ENCODE measurements at places on chromosomes 3 and 15.

DNA sequence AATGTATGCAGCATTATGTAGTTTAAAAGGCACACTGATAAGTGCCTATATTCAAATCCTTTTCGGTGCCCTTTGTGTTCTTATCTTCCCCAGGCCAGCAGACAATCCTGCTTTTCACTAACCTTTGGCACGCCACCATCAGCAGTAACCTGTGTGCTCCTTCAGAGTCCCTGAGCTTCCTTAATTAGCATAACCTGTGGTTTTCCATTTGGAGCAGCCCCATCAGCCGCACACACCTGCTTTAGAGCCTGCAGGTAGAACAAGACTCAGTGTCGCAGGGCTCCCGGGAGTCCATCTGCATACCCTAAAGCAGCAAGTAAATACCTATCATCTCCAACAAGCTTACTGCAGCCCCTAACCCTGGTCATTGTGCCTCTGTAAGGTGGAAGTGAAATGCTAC is 755.1 kb downstream of the ROBO2 start:
- no peak for DNase-seq

- DNase-seq = no peak
Measured at GRCh38 chr3:25281041-25281731, 146.9 kb upstream of the RARB start.

DNA sequence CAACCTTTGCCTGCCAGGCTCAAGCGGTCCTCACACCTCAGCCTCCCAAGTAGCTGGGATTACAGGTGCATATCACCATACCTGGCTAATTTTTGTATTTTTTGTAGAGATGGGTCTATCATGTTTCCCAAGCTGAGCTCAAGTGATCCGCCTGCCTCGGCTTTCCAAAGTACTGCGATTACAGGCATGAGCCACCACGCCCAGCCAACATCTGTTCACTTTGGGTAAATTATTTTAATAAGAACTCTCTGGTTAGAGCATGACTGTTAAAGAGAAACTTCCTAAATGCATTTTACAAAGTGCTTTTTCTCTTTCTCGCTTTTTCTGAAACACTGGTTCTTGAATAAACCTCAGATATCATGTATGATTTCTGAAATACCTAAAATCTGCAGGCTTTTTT is 172.5 kb downstream of the PTPRG start:
- DNase-seq = no peak

GRCh38 chr3:44439499-44440295 is 37.8 kb downstream of the ZNF445 start:
- DNase-seq = peak; percentile 91

- DNase-seq = no peak
Measured at GRCh38 chr15:62407216-62407615, 242.1 kb upstream of the C2CD4B start.

- no peak for DNase-seq
Measured at GRCh38 chr3:8423307-8423706, 78.3 kb upstream of the LMCD1 start.

GRCh38 chr3:73270839-73271483 is 209.5 kb downstream of the EBLN2 start:
- DNase-seq = no peak

- no peak for DNase-seq
Measured at GRCh38 chr3:131561511-131561910, 58.7 kb upstream of the MRPL3 start.

DNA sequence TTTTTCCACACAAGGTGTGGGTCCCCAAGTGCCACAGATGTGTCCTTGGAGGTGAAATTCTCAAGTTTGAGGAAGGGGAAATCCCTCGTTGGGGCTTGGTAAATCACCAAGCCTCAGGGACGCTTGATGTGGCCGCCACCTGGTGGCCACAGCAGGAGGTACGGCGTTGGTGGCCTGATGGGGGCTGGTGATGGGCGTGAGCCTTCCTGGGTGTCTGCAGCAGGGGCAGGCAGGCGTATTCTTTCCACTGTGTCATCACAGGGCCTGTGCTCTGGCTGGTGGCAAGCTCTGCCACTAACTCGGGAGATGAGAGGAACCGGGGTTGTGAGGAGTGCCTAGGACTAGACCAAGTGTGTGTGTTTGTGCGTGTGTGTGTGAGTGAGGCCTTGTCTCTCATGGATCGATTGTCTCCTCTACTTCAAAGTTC is 4.2 kb downstream of the ACOX2 start:
- peak; percentile 93 for DNase-seq

DNA sequence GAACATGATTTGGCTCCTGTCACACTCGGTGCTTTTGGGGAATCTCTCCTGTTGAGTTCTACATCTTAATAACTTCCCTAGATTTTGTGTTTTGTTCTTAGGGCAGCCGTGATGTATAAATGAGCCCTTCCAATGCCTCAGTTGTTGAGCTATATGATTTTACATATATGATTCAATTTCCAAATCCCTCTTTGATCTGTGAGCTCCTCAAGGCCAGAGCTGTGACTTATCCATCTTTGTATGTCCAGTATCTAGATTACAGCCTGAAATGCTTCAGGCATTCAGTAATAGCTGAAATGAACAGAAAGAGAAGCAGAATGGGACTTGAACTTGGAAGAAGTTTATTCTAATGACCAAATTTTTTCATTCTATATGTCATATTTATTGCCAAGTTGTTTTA is 26.6 kb downstream of the CGGBP1 start:
- no peak for DNase-seq

DNA sequence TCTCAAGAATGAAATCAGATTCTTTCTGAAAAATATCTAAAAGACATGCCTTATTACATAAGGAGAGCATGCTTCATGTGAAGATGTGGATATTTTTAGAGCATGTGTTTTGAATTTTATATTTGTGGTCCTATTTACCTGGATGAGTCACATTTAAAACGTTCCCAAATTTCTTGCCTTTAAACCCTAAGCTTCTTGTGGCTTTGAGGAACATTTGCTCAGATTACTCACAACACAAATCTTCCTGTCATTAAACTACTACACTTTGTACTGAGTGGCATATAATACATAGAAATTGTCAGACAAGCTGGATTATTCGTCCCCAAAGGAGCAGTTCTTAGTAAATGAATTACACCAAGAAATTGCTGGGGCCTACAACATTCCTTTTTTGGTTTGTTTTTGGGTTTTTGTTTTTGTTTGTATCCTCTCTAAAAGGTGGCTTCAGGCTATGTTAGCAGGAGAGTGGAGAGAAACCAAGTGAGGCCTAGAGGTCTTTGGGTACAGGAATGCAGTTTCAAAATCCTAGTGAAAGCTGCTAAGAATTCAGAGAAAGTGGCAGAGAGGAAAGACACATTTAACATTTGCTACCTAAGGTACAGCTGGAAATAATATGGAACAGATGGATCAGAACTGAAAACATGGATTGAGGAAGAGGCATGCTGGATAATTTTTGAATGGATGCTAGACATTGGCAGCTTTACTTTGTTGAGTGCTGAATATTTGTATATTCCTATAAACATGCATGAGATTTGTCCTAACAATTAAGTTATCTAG is 128.1 kb downstream of the RPL22L1 start:
- DNase-seq = no peak

DNA sequence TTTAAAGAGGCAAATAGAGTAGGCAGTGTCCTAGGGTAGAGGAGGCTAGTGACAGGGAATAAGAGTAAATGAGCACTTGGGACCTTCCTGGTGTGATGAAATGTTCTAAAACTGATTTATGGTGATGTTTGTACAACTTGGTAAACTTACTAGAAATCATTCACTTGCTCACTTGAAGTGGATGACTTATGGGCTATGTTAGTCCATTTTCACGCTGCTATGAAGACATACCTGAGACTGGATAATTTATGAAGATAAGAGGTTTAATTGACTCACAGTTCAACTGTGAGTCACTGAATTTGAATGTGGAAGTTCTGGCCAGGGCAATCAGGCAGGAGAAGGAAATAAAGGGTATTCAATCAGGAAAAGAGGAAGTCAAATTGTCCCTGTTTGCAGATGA is 31.7 kb upstream of the DHX36 start:
- no peak for DNase-seq

GRCh38 chr3:157464321-157464720 is 27.7 kb downstream of the PTX3 start:
- no peak for DNase-seq

- DNase-seq = no peak
Measured at GRCh38 chr3:24318677-24319287, 175.9 kb downstream of the THRB start.

GRCh38 chr15:37536967-37537605 is 397.4 kb upstream of the TMCO5A start:
- no peak for DNase-seq

DNA sequence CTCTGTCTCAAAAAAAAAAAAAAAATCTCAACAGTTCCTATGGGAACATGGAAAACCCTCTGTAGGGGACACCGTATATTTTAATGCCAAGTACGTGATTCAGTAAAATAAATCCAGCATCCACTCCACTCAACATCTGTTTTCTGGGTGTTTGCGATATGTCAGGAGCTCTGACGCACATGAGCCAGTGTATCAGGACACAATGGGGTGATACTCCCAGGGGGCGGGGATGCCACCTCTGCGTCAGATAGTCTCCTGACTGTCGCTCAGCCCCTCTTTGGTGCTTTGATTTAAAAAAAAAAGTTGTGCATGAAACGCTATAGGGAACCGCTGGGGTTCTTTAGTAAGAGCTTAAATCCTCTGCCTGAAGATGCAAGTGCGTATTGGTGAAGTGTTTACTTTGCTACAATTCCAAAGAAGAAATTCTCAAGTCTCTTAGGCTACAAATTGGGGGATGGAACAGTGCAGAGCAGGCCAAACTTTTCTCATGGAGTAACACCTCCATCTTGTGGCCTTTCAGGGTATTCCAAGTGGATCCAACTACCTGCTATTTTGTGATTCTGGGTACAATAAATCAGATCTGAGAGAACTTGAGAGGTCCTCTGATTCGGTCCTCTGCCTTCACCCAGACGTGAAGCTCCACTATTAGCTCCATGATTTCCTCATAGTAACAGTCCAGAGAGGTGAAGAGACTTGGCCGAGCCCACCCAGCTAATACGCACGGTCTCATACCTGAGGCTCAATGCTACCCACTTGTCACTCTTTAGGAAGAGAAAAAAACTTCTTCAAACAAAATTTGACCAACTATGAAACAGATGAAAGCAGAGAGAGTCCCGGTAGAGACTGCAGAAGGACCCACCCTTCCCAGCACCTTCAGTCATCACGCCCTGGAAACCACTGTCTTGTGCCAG is 9.3 kb upstream of the NR2E3 start:
- DNase-seq = no peak

DNA sequence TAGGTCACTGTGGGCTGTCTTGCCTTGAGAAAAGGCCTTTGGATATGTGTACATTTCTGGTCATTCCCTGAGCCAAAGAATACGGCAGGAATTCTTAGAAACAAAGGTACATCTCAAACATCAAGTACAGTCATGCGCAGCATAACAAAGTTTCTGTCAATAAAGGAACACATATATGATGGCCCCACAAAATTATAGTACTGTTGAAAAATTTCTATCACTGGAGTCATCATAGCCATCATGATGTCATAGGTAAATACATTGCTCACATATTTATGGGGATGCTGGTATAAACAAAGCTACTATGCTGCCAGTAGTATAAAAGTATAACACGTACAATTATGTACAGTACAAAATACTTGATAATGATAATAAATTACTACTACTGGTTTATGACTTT is 38.9 kb upstream of the NECTIN3 start:
- DNase-seq = no peak

DNA sequence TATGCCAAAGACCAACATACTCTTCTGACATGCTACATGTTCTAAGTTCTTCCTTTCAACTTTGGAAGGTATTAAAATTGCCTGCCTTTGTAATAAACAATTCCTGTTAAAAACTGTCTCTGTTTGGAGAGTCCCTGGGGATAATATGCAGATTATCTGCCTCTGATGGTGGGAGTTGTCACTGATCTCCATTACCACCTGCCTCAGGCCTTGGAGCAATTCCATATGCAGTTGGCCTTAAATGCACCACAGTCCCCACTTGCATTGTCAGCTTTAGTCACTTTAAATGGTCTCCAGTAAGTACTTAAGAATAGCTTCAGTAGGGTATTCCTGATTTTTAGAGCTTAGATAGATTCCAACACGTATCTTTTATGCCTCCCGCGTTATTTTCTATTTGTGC is 121.1 kb upstream of the GOLIM4 start:
- no peak for DNase-seq

- no peak for DNase-seq
Measured at GRCh38 chr15:23764306-23764705, 77.2 kb upstream of the NDN start.

DNA sequence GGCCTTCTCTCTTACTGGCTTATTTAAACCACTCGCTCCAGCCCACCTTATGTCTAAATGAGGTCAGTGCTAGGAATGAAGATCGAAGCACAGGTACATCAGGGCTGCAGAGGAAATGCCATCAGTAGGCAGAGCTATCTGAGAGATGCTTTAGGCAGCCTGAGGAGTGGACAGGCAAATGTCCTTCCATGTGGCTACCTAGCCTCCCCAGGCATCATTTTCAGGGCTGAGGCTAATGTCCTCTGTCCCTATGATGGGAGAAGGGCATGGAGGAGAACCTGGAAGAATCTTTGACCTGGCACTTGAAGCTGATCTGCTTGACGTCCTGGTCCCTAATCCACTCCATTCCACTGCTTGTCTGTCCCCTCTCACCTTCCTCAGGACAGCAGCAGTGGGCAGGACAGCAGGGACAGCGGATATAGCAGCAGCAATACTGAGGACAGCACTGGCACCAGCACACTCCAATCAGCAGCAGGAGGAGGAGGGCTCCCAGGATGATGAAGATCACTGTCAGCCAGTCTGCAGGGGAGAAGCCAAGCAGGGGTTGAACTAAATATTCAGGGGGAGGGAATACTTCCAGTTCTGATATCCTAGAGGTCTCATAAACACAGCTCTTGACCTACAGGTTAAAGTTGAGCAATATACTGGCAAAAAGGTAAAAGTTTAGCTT is 21.0 kb downstream of the ILDR1 start:
- no peak for DNase-seq

- DNase-seq = no peak
Measured at GRCh38 chr3:183533412-183534132, 21.9 kb downstream of the KLHL6 start.

DNA sequence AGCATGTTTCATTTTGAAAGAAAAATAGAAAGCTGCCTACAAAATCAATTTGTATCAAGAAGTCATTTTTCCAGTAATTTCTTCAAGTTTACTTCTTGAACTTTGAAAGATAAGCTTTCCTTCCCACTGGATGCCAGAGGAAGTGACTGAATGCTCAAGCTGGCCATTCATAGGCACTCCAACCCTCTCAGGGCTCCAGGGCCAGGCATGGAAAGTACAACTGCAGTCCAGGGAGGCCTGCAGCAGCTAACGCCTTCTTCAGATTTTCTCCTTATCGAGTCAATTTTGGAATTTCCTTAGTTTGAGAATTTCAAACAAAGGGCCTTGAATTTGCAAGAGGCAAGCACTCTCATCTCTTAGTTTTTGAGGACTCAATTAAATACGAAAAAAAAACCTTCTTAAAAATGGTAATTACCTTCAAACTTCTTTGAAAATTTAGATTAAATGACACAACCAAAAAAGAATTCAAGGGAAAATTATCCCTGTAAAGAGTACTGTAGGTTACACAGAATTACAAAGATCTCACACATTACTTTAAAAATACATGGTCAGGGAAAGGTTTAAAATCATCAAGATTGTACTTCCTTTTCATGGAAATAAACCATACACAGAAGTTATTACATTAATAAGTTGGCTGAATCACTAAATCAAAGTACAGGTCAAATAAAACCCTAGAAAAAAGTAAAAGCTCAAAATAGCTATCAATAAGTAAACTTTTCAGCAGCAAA is 2.5 kb downstream of the UBP1 start:
- DNase-seq = no peak
